ENCODE measurements at places on chromosomes 4 and X.
A peak's percentile ranks its signal among the peaks of the same experiment; 100 is the strongest.

DNA sequence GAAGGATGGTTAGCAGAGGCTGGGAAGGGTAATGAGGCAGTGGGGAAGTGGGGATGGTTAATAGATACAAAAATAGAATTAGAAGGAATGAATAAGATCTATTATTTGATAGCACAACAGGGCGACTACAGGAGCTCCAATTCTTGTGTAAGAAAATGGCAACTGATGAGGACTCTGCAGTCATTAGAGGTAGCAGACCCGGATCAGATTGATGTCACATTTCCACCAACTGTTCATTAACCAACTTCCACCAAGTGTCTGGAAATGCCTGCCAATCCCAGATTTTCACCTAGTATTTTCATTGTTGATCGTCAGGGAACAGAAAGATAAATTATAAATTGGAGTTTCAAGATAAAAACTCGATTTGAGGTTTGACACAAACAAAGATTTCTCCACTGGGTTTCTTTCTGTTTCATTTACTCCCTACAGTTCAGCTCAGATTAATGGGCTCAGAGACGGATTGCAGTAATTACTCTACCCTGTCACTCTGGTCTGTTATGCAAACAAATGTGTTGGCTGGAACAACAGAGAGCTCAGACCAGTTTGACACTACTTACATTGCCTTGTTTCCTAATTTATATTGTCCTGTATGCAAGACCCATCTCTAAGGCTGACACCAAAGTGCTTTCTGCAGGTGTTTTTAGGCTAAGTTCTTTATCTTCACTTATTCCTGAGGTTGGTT is 909.2 kb upstream of the PRKX start:
- no peak for DNase-seq

DNA sequence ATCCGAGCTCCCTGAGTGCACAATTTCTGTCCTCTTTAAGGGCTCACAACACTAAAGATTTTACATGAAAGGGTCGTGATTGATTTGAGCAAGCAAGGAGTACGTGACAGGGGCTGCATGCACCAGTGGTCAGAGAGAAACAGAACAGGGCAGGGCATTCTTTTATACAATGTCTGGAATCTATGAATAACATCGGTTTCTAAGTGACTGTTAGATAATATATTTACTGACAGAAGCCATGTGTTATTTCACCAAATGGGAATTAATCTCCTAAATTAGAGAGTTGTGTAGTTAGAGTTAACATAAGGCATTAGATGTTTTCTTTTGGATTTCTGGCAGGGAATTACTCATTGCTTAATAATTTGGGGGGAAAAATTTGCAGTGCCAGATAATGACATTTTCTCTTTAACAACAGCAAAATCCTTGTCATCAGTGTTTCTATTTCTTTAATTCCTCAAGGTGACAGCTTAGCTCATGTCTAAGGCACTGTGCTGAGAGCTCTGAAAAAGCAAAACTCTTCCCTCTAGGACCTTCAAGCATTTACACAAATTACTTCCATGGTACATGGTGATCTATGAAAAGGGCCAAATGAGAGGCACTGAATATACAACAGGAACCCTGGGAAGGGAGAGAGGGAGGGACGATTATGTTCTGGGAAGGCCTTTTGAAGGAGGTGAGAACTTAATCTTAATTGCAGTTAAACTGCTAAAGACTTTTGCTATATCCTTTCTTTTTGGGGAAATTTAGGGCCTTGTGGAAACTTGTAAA is 145.0 kb downstream of the RTL3 start:
- DNase-seq = no peak

- DNase-seq = no peak
These were observed 43.6 kb upstream of the FAM156A start for GRCh38 chrX:53001958-53002357.

- no peak for DNase-seq
These were observed 90.5 kb downstream of the MSN start for GRCh38 chrX:65757943-65758342.

DNA sequence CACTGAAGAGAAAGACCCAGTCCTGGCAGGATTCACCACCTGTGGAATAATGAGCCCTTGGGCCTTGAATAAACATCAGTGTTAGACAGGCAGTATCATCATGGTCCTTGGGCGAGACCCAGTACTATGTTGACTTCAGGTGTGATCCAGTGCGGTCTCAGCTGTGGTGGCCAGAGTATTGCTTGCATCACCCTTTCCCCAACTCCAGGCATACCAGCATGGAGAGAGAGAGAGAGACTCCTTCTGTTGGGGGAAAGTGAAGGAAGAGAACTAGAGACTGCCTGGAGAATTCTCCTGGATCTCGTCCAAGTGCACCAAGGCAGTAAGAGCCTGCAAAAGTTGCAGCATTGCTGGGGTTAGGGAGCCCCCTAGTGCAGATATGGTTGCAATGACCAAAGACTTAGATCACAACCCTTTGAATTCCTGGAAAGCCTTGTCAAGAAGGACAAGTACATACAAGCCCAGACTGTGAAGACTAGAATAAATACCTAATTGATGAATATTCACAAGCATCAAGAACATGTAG is 61.1 kb upstream of the VAMP7 start:
- peak; percentile 56 for DNase-seq

DNA sequence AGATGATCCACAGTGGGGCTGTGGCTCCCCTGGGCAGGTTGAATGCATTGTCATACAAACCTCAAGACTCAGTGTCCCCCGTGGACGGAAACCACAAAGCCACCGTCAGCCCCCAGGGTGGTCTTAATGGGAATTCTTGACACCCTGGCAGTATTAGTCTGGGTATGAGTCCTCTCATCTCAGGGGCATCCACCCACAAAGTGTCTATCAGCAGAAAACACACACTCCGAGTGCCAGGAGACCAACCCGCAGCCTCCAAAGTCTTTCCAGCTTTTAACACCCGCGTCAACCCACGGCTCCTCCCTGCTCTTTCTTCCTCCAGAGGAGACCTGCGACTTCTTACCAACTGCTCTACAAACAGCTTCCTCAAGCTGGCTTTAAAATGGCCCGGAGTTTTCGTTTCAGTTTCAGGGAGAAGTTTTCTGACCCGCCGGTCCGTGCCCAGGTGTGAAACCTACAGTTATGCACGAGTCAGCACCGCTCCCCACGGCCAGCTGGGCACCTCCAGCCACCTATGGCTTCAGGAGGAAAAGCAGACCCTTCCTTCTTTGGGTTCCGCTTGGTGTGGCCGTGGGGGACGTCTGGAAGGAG is 14.4 kb upstream of the ASMTL start:
- DNase-seq = peak; percentile 59

- no peak for DNase-seq
These were observed 52.2 kb downstream of the CXorf49B start for GRCh38 chrX:71815121-71815905.

DNA sequence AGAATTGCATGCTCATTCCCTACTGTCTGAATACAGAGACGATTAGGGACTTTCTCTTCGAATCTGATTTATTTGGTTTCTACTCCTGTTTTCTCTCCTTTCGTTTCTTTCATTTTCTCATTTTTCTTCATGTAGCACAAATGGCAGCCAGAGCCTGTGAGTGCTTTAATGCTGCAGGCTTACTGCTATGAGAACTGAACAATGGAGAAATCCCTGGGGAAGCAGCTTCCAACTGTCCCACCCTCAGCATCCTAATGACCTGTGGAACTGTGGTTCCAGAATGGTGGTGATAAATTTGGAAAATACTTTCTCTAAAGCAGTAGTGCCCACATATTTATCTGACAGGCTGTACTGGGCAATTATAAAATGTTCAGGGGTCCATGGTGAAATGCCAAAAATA is 930.4 kb downstream of the DMD start:
- no peak for DNase-seq

DNA sequence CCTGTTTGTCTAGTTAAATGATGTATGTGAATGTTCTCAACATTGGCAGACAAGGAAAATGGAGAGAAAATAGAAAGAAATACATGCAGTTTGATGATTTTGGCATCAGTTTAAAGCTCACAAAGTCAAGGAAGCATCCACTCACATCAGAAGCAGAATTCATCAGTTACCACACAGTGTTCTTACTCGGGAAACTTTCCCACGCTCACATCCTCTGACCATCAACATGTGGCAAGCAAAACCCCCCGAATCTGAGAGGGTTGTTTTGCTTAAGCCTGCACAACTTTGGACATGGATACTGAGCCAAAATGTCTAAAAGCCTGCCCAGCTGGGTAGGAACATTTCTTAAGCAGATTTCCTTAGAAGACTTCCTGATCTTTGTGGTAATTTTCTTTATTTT is 407.6 kb downstream of the ANKRD50 start:
- no peak for DNase-seq

DNA sequence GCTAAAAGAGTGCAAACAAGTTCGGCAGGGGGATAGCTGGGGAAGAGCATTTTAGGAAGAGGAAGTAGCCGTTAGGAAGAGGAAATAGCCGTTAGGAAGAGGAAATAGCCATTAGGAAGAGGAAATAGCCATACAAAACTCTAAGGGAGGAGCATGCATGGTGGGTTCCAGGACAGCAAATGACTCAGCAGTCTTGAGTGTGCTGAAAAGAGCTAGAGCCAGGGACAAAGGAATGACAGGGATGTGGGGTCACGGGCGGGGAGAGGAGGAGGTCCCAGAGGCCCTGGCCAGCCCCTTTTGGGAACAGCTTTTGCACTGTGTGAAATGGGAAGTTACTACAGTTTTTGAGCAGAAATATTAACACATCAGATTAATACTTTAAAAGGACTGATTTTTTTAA is 882.6 kb downstream of the TRIML1 start:
- DNase-seq = no peak

DNA sequence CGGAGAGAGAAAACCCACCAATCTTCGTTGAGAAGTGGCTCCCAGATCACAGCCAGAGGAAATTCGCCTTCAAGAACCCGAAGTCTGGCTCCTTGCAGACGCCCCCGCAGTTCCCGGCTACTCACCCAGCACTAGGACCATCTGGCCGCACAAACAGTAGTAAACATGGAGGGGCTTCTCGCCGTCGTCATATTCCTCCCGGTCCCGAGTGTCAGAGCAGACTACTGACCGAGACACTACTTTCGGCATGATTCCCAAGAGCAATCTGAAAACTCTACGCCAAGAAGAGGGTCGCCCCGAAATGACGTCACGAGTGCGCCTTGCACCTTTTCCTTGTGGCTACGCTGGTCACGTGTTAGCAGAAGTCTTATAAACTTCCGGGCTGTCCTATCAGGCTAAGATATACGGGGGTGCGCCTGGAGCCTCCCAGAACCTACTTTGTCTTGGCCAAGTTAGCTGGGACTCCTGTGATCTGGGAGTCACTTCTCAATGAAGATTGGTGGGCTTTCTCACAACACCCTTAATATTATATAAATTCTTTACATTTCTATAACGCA is at the start of gene STEEP1:
STEEP1 (minus strand) TSS at position 303 of the 557 bp plus-strand sequence; CDS start at position 249, 54 bp downstream.
- peak; percentile 92 for DNase-seq

DNA sequence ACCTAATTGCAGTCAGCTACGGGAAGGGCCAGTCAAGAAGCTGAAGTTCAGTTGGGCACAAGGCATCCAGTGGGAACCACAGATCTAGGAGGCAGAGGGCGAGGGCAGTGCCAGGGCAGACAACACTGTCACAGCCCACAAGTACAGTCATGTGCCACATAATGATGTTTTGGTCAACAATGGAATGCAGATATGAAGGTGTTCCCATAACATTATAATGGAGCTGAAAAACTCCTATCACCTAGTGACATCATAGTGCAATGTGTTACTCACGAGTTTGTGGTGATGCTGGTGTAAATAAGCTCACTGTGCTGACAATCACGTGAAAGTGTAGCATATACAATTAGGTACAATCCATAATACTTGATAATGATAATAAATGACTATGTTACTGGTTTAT is 4.5 kb upstream of the TMEM255A start:
- DNase-seq = no peak

- no peak for DNase-seq
These were observed 261.2 kb downstream of the TRIML1 start for GRCh38 chr4:188400451-188400850.

DNA sequence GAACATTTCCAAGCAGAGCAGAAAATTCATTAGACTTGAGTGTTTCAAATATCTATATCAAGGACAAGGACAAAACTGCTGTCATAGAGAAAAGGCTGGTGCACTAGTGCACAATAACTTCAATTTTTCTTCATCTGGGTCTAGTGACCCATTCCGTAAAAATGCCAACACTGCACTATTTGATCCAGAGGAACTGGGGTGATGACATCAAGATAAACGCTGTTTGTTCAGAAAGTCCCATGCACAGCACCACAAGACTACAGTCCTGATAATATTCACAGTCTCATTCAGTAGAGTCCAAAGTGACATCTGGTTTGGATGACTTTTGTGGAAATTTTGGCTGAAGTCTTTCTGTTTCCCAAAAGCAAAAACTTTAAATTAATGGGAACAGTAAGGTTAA is 303.5 kb upstream of the GALNT7 start:
- no peak for DNase-seq

GRCh38 chr4:8308144-8308543 is 38.6 kb downstream of the HTRA3 start:
- no peak for DNase-seq

DNA sequence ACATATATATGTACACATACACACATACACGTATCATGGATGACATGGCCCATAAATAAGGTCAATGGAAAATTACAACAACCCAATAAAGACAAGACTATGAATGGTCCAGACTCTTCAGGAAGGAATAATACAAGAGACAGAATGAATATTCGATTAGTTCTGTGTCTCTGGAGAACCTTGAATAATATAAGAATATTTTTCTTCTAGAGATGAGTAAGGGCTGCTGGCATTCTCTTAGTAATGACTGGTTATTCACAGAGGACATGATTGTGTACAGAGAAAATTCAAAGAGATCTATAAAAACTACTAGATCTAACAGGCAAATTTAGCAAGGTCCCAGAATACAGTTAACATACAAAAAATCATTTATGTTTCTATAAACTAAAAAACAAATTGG is 23.3 kb downstream of the SPIN4 start:
- DNase-seq = no peak

- no peak for DNase-seq
These were observed 64.4 kb downstream of the HADH start for GRCh38 chr4:108054025-108054638.

Measured in activated CD4-positive, alpha-beta memory T cell treated with anti-CD3 and anti-CD28 coated beads for 36 hours (primary cell).